ENCODE measurements at places on chromosomes 5 and 9. TPM values are rescaled to one million over a fixed set of nuclear protein-coding genes. Genes with fewer than 3 reads are reported as not detected.
A peak's percentile ranks its signal among the peaks of the same experiment; 100 is the strongest.

DNA sequence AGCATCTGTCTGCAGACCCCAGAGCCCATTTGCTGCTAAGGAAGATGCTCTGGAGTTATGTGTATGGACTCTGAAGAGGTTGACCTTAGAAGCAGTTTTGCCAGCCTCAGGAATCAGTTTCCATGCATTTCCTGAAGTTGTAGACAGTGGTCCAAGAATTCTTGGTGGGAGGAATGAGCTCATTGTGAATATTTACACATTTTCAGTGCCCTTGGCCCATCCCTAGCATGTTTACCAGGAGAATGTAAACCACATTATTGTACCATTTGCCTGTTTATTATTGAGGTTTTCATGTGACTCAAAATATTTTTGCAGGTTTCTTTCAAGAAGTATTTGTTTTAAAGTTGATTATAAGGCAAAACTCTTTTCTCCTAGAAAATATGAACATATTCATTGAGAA is 93.8 kb downstream of the NXNL2 start:
- no peaks in the 10 kb centered on the region for H3K4me1 ChIP-seq
- H3K4me3 ChIP-seq, result no peak overlapping the region
- H3K27me3 ChIP-seq, result no peaks in the 10 kb centered on the region
- DNase-seq, result no peak
- H3K27ac ChIP-seq, result no peak overlapping the region

GRCh38 chr5:136042665-136043121 is 13.9 kb downstream of the TGFBI start:
- no peaks in the 10 kb centered on the region for H3K27me3 ChIP-seq
- H3K4me1 ChIP-seq, result peaks cover 7% of the 10 kb centered on the region
- no peak overlapping the region for H3K4me3 ChIP-seq
- no peaks in the 10 kb centered on the region for H3K36me3 ChIP-seq

DNA sequence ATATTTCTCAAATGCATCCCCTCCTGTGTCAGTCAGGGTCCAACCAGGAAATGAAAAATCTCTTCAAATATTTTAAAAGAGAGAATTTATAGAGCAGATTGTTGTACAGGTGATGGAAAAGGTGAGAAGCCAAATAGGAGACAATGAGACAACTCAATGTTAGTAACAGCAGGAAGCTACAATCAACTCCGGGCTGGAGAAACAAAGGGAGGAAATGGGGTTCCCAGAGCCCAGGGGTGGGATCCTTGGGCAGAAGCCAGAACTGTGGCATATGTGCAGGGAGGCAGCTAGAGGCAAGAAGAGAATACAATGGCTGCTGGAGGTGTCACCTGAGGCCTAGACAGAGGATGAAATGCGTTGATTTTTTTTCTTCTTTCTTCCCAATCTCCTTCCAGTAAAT is 361.8 kb upstream of the ACTBL2 start:
- peaks cover 31% of the 10 kb centered on the region for H3K4me1 ChIP-seq
- peak overlapping the region; percentile 85 for H3K27ac ChIP-seq
- no peak overlapping the region for H3K4me3 ChIP-seq
- no peak for DNase-seq
- no peaks in the 10 kb centered on the region for H3K27me3 ChIP-seq

KLHL3 gene
- total RNA-seq, result 1.9 TPM

All from Panc1 (cell line).